RPMI8226 (cell line): ENCODE measurements at places on chromosomes 1 and 21.

GRCh38 chr1:116949213-116949985 lies 39.7 kb downstream of the PTGFRN start:
- no peak for DNase-seq

DNA sequence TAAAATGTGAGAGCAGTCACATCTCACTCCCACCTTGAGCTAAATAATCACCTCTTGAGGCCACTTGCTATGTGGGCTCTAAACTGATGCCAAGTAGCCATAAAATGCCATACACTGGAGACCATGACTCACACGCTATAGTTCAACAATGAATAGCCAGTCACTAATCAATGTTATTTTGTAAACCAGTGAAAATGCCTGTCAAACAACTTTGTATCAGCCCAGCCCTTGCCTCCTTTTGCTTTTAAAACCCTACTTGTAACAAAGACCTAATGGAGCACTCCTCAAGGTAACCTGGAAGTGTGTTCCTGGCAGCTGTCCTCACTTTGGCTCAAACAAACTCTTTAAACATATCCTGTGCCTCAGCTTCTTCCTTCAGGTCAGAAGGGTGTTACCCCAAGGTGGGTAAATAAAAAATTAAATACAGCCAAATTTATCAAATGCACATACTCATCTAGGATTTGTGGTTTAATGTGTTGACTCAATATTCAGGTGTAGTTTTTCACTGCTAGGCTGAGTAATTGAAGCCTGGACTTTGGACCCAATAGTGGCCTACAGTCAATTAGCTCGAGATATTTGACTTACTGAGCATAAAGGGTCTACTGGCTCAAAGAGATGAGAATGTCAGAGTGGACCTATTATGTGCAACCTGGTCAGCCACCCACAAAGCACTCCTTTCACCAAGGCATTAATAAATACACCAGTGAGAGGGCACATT lies 154.3 kb downstream of the COQ8A start:
- DNase-seq, result no peak

- no peak for DNase-seq
Measured at GRCh38 chr1:29305943-29306342, 69.6 kb downstream of the PTPRU start.

DNA sequence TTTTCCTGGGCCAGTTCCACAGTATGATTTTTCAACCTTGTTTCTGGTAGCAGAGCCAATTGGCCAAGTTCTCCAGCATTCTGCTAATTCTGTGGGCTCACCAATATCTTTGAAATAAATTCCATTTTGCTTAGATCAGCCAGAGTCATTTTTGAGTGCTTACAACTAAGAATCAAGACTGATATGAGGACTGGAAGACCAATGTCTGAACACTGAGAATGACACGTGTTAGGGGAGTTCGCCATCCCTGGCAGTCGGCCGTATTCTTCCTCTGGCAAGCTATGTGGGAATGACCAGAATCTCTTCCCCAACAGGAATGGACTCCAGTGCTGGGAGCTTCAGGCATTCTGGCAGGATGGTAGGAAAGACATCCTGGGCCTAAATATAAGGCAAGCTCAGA lies 4.9 kb upstream of the TENT5C start:
- DNase-seq, result no peak

- DNase-seq, result no peak
Measured at GRCh38 chr1:7418442-7419080, 352.5 kb upstream of the VAMP3 start.

DNA sequence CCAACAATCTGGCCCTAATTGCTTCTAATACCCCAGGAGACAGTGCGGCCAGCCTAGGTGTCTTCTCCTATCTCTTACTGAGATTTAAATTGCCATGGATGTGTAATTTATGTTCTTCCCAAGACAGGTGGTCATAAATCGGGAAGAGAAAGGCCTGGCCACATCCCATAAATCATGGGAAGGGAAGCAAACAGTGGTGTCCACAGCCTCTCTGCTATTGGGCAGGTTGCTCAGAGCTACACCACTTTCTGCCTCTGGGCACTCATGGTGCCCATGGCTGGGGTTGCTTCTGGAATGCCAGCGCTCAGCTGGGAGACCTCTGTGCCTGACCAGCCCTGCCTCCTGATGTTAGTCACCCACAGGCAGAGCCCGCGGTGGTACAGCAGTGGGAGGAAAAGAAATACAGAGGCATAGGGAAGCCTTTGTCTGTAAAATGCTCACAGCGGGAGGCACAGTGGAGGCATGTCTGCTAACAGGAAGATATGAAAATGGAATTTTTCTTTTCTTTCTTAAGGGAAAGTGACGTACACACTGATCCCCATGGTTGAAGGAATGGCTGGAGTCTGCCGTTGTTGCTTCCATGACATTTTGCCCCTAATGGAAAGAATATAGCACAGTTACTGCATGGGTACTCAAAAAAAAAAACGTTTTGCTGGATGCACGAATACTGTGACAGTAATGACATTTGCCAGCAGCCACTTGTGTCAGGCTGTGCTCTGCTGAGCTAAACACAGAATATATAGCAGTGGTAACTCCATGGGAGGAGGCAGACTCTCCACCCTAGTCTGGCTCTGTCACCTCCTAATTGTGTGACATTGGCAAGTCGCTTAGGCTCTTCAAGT lies 21.9 kb downstream of the MTARC1 start:
- DNase-seq, result no peak

GRCh38 chr1:117658676-117659075 lies 52.8 kb downstream of the TENT5C start:
- DNase-seq, result peak; percentile 86

DNA sequence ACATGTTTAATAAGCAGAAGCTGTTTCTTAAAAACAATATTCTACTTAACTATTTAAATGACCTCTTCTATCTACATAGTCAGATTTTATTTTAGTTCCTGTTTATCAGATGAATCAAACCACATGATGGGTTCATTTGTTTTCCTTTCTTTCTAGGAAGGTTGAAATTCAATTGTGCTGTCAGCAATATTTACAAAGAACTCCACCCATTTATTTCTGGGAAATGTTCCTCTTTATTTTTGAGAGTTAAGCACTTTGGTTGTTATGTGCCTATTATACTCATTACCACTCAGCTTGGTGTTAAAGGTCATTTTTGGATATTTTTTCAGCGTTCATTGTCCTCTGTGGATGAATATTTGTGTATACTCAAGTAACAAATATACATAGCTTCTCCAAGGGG lies 84.9 kb downstream of the C4BPA start:
- no peak for DNase-seq

- no peak for DNase-seq
Measured at GRCh38 chr1:38608202-38608864, 251.2 kb downstream of the RRAGC start.

DNA sequence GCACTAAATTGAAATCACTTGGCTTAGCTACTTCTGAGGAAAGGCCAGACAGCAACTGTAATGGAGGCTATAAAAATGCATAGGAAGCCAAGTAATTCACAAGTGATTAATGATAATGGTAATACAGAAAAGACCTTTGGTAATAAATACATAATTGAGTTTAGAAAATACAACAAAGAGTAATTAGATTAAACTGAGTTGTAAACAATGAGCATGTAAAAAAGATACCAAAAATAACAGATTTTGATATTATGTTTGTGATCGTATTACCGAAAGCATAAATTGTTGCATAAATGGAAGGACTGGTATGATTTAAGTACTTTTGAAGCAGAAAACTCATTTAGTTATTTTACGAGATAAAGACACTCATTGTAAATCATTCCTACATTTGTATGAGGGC lies 556.7 kb upstream of the TMPRSS15 start:
- no peak for DNase-seq

GRCh38 chr1:246566813-246567645 lies 773 bp downstream of the CNST start:
- DNase-seq, result peak; percentile 70

DNA sequence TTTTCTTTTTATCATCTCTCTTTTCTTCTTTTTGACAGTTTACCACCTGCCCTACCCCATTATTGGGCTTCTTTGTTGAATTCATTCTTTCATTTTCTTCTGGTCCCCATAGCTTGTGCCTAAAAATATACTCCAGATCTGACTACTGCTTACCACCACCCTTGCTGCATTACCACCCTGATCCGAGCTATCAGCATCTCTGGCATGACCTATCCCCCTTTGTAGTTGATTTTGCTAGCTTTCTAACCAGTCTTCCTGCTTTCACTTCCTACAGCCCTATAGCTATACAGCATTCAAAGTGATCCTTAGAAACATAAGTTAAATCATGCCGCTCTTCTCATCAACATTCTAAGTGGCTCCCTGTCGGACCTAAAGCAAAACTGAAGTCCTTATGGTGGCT lies 59.4 kb upstream of the MPC2 start:
- DNase-seq, result no peak

- no peak for DNase-seq
Measured at GRCh38 chr1:210568631-210569030, 239.9 kb downstream of the HHAT start.

GRCh38 chr21:32687643-32688345 lies 40.0 kb downstream of the SYNJ1 start:
- no peak for DNase-seq

- DNase-seq, result no peak
Measured at GRCh38 chr1:93689521-93690223, 8.0 kb upstream of the BCAR3 start.

GRCh38 chr1:170665629-170666028 lies 1.7 kb downstream of the PRRX1 start:
- DNase-seq, result no peak

GRCh38 chr1:201772178-201772577 lies 56.8 kb upstream of the IPO9 start:
- no peak for DNase-seq

- no peak for DNase-seq
Measured at GRCh38 chr1:229024528-229025130, 246.3 kb upstream of the RAB4A start.

GRCh38 chr1:46543761-46544560 lies 7.5 kb downstream of the KNCN start:
- DNase-seq, result no peak

GRCh38 chr1:217322834-217323233 lies 308.1 kb downstream of the GPATCH2 start:
- DNase-seq, result peak; percentile 27

DNA sequence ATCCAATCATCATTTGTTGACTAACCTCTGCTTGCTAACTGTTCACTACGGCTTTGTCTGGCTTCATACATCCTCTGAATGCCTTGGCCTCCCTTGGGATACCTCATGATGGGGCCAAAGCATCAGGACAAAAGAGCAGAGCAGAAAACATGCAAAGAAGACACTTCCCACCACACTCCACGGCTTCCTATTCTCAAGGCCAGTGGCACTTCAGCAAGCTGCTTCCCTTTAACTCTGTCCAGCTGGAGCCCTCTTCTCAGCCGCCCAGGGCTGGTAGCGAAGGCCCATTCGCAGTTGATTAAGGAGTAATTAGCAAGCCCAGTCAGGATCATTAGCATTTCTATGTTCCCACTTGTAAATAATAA lies 224.3 kb upstream of the FGGY start:
- DNase-seq, result no peak

DNA sequence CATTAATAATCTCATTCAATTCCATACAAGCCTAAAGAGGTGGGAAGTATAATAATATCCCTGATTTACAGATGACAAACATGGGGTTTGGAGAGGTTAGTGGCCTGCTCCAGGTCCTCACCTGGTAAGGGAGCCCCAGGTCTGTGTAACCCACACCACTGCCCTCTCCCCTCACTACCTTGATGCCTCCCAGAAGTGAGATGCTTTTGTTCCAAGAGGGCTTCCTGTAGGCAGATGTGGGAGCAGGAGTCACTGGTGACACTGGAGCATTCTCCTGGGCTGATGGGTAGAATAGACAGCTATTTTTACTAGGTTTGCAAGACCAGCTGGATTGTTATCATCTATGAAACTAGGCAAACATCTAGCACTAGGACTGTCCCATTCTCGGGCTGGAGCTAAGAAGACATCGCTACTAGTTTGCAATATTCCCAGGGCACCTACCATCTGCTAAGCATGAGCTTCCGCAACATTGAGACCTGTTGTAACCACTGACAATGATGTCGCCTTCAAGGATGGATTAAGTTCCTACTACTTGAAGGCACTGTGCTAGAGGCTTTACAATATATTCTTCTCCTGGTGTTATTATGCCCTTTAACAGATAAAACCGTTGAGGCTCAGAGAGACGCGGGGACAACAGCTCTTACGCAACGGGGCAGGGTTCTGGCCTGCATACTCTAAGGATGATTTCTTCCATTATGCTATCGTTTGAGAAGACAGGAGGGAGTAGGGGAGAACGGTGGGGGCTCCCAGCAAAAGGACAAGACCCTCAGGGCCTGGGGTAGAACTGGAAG lies 35.0 kb downstream of the BATF3 start:
- no peak for DNase-seq

DNA sequence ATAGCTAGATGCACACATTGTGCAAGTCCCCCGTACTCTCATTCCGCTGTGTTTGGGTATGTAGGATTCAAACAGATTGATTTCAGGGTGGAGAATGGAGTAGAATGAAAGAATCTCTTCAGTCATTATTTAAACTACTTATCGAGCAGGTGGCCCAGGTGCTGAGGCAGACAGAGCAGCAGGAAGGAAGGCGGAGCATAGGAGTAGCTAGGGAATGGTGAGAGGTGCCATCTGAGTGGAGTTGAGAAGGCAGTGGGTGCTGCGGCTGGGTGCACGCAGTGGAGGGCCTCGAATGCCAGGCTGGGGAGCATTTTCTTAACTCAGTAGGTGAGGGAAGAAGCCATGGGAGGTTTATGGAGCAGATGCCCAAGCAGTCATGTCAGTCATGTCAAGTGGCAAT lies 45.2 kb upstream of the CD101 start:
- no peak for DNase-seq

DNA sequence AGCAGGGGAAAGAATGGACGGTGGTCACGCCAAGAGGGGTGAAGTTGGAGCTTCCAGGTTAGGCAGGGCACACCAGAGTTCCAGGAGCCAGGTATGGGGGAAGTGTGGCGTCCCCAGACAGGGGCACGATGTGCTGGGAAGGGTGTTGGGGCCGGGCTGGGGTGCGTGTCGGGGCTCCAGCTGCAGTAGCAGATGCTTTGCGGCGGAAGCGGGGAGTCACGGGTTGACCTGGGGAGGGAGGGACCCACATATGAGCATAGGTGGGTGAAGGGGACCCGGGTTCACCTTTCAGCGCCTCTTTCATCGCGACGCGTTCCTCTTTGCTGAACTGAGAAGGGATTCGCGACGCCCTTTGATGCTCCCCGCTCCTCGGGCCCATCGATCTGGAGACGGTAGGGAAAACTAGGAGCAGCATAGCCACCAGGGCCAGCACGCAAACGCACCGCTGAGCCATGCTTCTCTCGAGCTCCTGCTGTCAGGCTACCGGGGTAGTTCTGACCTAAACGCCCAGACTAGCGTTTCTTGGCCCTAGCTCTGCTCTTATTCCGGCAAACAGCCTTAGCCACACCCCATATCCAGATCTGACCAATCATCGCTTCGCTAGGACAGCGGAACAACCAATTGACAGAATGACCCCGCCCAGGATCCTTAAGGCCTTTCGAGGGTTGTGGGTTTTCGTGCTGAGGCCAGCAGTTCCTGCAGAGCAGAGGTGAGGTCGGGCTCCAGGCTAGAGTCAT lies at the start of gene PM20D1:
Gene PM20D1, minus strand, starts transcription at position 514 of the 737 bp plus-strand sequence. Its CDS starts 60 bp downstream, at position 454.
- peak; percentile 96 for DNase-seq
